Stimulated activated CD8-positive, alpha-beta memory T cell treated with anti-CD3 and anti-CD28 coated beads, Interleukin-15, amount 100 ng/mL, for 1 hour (primary cell): ENCODE measurements at places on chromosomes 5 and 9.

DNA sequence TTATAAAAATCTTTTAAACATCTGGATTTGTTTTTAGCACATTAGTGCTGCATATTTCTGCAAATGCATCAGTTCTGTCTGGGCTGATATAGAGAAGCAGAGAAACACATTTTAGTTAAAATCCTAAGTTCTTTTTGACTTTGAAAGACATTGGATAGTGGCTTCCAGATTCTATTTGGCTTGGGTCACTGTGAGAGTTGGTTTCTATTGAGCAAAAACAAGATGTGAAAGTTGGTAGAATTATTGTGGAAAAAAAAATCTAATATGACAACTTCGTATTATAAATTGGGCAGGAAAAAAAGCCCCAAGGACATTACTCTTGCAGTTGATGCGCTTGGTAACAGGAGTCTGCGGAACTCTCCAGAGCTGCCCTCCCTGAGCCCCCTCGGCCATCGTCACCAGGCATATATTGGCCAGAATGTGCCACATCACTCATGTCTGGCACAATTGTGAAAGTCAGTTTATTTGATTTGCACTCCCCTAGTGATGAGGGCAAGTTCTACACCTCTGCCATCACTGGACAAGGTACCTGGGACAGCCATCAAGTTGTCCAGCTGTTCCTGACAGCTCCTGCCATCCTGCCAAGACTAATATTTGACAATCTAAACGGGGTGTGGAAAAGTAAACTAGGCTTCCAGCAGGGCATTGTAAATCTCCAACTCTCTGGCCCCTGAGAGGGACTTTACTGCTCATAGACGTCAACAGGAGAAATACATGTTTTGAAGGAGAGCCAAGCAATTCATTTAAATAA lies 334.5 kb downstream of the TENT4A start:
- no peak for DNase-seq

DNA sequence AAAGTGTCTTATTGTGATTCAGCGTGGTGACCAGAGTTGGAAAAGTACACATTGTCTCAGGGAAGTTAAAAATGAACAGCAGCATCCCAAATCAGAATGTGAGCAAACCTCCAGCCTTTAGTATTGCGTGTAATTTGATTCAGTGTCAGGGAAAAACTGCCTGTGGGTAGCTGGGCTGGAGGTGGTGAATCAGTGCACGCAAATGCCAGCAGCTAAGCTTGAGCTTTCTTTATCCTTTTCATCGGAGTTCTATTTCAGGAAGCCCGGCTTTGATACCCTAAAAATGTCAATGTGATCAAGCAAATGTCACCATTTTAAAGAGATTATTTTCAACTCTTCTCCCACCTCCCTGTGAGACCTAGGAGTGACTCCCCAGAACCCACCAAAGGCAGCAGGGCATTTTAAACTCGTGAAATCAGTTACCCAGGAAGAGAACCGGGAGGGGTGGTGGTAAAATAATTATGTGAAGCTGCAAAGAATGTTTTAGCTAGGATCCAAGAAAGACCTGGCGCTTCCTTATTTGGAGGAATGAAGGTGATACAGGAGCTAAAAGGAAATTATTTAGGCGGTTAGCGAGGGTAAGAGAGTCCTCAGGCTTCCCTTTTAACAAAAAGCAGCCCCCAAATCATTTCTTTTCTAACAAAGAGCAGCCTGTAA lies 25.7 kb upstream of the C5orf47 start:
- DNase-seq: no peak

DNA sequence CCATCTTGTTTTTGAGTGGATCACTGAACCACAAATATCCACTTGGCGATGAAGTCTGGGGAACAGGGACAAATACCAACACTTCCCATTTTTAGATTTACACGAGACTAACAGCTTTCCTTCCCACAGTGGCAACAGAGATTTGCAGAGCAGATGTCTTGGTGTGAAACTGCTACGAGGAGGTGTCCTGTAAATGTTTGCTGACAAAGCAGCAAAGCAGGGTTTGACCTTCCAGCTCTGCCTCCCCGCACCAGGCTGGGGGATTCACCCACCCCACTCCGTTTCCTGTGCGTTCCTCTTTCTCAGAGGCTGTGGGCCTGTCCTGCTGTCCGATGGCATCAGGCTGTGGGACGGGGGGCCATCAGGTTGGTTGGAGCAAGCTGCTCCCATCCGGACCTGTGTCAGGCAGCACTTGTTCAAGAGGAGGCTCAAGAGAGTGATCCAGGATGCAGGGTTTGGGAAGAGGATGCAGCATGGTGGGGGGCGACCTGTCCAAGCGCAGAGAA lies 693 bp upstream of the RGS3 start:
- DNase-seq: no peak

DNA sequence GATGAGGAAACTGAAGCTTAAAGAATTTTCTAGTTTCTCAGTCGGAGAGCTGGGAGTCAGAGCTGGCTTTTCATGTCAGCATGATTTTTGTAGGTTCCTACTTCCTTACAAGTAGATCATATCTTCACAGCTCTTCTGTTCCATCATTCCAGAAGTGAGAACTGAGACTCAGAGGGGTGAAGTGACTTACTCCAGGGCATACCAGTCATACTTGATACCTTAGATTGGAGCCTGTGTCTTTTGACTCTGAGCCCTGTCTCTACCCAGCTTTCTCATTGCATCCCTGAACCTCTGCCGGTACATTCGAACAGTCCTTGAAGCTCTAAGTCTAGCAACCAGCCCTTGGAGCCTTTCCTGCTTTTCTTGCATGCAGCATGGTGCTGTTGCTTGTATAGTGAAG lies 53.3 kb downstream of the MCCC2 start:
- no peak for DNase-seq

DNA sequence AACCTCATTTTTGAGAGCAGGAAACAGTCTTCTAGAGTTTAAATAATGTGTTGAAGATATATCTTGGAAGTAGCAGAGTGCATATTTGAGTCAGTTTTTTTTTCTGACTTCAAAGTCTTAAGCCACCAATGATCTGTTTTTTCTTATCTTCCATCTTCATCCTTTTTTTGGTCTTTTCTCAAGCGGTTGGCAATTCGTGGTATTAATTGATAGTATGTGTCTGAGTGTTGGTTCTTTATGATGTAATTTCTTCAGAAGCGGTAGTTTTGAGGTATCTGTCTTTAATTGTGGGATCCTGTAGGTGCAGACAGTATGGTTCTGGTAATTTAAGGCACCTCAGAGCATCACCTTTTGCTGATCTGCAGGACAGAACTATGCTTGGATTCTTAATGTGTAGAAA lies 3.9 kb downstream of the CSNK1G3 start:
- DNase-seq: no peak

DNA sequence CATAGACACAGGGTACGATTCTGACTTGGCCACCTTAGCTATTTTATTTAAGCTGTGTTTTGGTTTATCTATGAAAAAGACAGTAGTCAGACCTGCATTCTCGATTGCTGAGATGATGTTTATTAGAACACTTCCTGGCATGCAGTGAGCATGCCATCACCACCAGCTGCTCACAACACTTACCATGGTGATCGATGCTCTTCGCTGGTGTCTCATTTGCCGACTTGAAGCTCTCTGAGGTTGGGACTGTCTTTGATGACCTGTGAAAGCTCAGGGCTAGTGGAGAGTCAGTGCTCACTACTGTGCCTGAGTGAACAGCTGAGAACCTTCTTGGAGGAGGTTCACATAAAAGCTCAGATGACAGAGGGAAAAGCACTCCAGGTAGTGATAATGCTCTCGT lies 4.4 kb upstream of the C9orf153 start:
- DNase-seq: no peak

DNA sequence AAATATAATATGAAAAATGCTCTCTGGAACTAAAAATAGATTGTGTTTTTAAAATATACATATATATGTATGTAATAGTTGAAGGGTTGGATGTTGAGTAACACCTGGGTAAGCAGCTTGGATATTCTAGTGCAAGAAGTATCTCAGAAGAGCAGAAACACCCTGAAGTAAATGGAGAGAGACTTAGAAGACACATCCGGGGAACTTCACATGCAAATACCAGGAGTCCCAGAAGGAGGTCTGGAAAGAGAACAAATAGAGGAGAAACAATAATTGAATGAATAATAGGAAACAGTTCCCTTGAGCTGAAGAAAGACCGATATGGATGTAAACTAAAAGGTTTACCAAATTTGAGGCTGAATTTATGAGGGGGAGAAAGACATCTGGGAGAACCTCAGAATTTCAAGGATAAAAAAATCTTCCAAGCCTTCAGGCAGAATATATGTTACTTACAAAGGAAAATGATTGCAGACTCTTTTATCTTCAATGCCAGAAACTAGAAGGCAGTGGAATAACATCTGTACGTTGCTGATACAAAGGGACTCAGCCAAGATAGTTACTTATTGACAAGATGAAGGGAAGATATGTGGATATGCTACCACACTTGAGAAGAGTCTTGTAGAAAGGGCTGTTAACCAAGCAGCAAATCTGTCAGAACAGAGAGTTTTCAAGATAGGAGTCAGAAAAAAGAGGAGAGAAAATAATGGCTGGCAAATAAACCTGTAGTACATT lies 42.7 kb downstream of the HSDL2 start:
- no peak for DNase-seq

GRCh38 chr9:75200892-75201470 lies 112.7 kb downstream of the OSTF1 start:
- no peak for DNase-seq

DNA sequence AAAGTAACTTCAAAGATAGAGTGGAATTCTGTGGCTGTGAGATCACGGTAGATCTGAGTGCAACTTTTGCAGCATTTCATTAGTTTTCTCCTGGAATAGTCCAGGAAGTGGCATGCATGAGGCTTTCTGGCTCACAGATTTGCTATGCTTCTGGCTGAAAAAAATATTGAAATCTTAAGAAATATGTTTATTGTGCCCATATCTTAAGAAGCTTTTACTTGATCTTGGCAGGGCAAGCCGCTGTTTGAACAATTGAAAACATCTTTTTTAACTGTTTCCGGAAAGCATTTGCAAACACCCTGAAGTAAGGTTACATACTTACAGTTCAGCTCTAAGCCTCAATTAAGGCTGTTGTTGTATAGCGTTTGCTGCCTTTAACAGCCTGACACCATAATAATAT lies 135.7 kb upstream of the GDNF start:
- no peak for DNase-seq
